ENCODE measurements at places on chromosomes 7 and 10. TPM values are rescaled to one million over a fixed set of nuclear protein-coding genes. Genes with fewer than 3 reads are reported as not detected.

GRCh38 chr7:151389768-151390597 is 19.9 kb downstream of the WDR86 start:
- DNase-seq, result no peak

PDK4 gene
- not detected for polyA plus RNA-seq

GRCh38 chr7:153381275-153382040 is 621.9 kb downstream of the ACTR3B start:
- DNase-seq, result no peak

DNA sequence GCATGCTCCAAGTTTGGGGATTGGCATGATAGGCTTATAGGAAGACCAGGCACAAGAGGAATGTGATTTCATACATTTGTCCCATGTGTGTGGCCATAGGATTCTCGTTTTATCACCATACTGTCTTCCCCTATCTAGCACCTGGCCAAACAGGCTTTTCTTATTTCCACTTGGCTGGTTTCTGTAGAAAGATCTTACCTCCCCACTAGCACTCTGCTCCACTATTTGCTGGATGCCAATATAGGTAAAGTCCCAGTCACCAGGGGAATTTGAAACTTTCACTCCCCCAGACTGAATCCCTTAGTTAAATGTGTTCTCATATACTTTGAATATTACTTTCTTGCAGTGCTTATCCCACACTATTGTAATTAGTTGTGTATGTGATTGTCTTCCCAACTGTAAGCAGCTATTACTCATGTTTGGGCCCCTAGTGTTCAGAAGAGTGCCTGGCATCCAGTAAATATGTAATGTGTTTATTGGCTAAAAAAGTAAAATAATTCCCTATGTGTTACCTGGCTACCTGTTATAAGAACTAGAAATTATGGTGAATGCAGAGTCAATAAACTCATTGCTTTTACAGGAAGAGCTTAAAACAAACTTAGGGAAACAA is 109.0 kb downstream of the LRMDA start:
- DNase-seq, result no peak

GRCh38 chr10:17669185-17669872 is 25.4 kb downstream of the STAM start:
- no peak for DNase-seq

DNA sequence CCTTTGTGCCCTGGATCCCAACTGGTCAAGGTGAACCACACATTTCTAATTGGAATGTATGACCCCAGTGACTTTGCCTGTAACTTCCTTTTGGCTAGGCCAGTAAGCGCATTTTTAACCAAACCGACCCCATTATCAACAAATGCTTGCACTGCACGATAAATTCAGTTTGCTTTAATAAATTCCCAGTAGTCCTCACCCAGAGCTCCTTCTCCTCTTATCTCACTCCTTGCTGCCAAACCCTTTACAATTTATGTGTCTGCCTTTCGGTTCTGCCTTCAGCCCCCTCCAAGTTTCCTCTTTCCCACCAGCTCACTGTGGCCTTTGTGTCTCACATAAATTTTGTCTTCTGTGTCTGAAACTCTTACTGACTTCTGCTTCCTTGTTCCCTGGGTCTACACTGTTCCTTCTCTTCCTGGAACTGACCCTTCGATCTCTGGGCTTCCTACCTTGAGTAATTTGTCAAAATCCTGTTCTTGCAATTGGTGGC is 59.0 kb downstream of the TBXAS1 start:
- DNase-seq, result no peak

GRCh38 chr7:44078521-44078920 is 3.8 kb downstream of the POLM start:
- DNase-seq, result no peak

DNA sequence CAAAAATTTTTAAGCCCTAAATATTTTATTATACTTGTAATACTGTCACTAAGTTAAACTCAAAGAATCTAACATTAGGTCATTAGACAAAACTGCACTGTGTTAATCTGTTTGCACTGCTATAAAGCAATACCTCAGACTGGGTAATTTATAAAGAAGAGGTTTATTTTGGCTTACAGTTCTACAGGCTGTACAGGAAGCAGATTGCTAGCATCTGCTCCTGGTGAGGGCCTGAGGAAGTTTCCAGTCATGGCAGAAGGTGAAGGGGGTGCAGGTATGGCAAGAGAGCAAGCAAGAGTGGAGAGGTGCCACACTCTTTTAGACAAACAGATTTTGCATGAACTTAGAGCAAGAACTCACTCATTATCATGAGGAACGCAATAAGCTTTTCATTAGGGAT is 125.7 kb downstream of the IMMP2L start:
- DNase-seq, result no peak

CPA2 gene
- 0.48 TPM for polyA plus RNA-seq

ASB10 gene
- polyA plus RNA-seq, result not detected

LIPM gene
- polyA plus RNA-seq, result 0.07 TPM

- DNase-seq, result peak; percentile 26
Measured at GRCh38 chr7:16743236-16743635, 10.3 kb upstream of the TSPAN13 start.

DNA sequence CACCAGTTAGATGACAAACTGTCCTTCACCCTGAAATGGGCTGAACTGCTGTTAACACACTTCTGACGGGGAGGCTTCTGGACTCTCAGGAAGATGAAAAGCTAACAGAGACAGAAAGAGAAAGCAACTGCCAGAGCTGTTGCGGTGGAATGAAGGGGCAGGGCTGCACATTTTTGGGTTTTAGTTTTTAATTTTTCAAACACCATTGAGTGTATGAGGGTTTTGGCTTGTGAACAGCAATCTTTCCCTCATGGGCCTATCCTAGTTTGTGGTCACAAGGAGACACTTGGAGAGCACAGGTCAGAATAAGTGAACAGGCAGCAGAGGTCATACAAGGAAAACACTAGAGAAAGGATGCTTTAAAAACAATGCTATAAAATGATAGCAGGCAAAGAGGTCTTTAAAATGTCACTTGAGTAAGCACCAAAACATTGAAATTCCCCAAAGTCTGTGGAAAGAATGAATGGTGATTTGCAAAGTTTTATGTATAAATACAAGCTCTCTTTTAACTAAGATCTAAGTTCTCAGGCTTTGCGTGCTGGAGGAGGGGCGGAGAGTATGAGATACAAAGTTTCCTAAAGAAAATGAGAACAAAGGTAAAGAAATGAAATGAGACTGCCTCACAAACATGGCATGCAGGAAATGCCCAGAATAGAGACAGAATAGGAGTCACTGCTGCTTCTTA is 101.4 kb upstream of the GLI3 start:
- DNase-seq, result no peak

PAX4 gene
- polyA plus RNA-seq, result not detected

GRCh38 chr7:41886262-41886900 is 183.5 kb upstream of the INHBA start:
- peak; percentile 40 for DNase-seq

NT5C2 gene
- polyA plus RNA-seq, result 20.7 TPM

GRCh38 chr7:50426280-50427045 is 23.7 kb downstream of the FIGNL1 start:
- DNase-seq, result no peak

DNA sequence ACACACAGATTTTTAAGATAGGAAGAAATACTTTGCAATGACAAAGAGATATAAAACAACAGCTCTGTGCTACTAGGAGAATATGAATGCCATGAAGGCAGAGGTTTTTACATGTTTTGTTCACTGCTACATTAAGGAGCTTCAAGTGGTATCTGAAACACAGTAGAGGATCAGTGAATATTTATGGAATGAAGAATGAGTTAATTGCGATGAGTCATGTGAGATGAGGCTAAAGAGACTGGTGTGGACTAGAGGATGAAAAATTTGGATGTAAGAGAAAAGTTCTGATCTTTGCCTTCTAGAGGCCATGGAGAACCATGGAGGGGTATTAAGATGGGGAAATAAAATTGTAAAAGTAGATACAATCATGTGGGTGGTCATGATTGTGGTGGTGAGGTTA is 434.2 kb downstream of the PHTF2 start:
- DNase-seq, result no peak

OAT gene
- 166 TPM for polyA plus RNA-seq

DNA sequence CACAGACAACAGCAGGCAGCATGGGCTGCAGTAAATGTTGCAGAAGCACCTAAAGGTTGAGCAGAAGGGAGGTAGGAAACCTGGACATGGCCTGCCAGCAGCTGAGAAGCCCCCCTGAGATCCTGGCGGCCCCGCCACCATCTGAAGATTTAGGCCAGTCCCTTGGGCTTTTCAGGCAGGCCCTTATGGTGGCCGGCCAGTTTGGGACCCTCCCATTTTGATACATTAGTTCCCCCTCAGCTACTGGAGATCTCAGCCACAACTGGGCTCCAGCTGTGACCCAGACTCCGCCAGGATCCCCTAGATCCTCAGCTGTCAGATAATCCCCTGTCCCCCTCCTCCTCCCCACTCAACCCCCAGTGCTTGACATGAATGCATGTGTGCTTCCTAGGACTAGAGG is 34.4 kb downstream of the ZNF783 start:
- no peak for DNase-seq

DNA sequence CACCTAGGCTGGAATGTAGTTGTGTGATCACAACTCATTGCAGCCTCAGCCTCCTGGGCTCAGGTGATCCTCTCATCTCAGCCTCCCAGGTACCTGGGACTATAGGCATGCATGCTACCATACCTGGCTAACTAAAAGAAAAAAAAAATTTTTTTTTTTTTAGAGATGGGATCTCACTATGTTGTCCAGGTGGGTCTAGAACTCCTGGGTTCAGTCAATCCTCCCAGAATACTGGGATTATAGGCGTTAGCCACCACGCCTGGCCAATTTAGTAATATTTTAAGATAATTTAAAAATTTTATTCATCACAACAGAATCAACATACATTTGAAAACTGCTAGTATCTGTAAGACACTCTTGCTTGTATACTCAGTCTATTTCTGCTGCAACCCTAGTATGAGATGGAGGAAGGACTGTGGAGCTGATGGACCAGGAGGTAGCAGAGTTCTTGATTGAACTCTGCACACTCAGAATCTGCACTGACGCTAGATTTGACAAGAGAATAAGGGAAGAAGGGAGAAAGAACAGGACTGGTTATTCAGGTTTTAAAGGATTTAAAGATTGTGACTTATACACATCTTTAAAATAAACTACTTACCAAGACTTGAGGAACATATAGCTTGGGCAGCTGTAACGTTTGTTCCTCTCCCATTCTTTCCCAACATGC is 57.6 kb downstream of the VCL start:
- no peak for DNase-seq

CFAP43 gene
- polyA plus RNA-seq, result 0.12 TPM

ABI1 gene
- polyA plus RNA-seq, result 22.7 TPM

DNA sequence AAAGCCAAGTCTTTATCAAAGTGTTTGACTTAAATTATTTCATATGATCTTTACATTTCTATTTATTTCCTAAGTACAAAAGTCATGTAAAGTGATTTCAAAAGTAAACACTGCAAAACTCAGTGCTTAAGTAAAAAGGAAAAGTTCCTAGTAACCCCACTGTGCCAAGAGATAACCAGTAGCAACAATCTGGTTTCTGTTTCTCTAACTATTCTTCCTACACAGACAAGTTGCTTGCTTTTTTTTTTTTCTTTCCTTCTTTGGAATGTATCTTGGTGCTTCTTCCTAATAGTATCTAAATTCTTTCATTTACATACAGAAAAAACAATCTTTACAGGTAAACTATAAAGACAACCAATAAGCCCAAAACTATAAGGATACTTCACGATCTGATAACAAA is 3.1 kb downstream of the JCAD start:
- no peak for DNase-seq

DNA sequence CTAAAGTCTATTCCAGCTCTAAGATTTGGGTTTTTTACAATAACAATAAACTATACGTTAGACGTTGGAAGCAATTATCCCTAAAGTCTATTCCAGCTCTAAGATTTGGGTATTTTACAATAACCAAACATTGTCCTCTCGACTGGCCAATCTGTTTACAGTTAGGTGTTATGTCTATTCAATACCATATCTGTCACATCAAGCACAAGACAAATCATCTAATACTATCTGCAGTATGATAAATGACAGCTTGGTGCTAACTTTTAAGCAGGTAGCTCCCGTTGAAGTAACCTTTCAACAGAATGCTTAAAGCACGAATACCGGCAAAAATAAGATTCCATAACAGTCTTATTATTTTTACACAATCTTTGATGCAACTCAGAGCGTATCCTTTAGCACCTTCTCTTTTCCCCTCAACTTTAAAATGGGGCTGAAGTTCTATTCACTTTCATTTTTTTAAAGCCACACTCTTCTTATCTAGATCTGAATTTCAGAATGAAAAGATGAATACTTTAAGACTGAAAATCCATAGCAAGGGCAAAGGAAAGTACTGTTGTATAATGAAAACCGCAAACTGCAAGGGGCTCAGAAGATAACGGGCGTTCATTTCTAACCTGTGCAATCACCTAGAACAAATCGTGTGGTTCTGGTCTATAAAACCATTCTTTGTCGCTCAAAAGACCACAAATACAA is 925 bp downstream of the H2AZ2 start:
- no peak for DNase-seq

TAC1 gene
- not detected for polyA plus RNA-seq

SAMD9 gene
- 4.8 TPM for polyA plus RNA-seq

GRCh38 chr10:44962870-44963738 is 3.5 kb downstream of the RASSF4 start:
- DNase-seq, result no peak

SLK gene
- 10.5 TPM for polyA plus RNA-seq

- no peak for DNase-seq
Measured at GRCh38 chr7:111832174-111832573, 269.9 kb upstream of the IMMP2L start.

DNA sequence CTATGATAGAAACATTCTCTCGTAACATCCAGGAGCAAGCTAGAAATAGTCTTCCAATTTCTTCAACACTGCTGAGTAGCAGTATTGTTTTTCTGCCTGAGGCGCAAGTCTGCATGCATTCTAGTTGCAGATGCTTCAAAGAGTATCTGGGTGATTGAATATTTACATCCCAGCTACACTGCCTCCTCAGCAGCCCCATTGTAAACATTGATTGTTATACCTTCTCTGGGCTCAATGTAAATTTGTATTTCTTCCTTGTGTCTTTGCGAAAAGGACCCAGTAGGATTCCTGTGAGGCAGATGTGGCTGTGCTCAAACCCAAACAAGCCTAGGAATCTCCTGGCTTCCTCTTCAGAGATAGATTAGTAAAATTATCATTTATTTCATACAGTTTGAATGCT is 320.7 kb downstream of the CDC14C start:
- no peak for DNase-seq

SKIDA1 gene
- 0.04 TPM for polyA plus RNA-seq

All from foreskin keratinocyte (primary cell).